Dermis blood vessel endothelial cell (primary cell): ENCODE measurements at places on chromosomes 12 and 14. TPM values are rescaled to one million over a fixed set of nuclear protein-coding genes. Genes with fewer than 3 reads are reported as not detected.
A peak's percentile ranks its signal among the peaks of the same experiment; 100 is the strongest.

TMEM253 gene
- 0.19 TPM in 1 of 2 replicates, not detected in the other for total RNA-seq

GRCh38 chr12:131829356-131829747 is 1.2 kb downstream of the MMP17 start:
- DNase-seq = peak; percentile 48

MSI1 gene
- not detected in 2 replicates for total RNA-seq

DNA sequence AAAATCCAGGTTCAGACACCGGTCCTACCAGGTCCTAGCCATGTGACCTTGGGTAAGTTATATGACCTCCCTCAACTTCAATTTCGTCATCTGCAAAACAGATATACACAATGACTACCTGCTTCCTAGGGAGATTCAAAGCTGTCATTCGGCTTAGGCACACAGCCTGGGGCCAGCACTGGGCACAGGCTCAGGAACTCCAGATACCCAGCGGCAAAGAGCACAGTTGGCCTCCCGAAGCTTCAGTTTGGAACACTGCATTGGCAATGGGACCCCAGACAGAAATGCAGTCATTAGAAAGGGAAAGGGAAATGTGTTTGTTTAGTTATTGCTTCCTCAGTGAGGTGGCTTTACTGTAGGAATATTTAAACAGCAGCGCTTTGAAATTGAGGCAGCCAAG is 11.4 kb downstream of the PLEKHG6 start:
- DNase-seq = peak; percentile 40

GRCh38 chr12:85527192-85527591 is 247.2 kb downstream of the ALX1 start:
- no peak for DNase-seq

RASSF8 gene
- total RNA-seq = 84.7 and 98.0 TPM in 2 replicates
